ENCODE measurements at places on chromosomes 2 and 18.
A peak's percentile ranks its signal among the peaks of the same experiment; 100 is the strongest.

GRCh38 chr18:36064027-36064808, 3.1 kb downstream of the RPRD1A start:
- DNase-seq: no peak

GRCh38 chr2:75565472-75566462, 5.0 kb upstream of the EVA1A start:
- no peak for DNase-seq

GRCh38 chr2:160977376-160977775, 182.9 kb upstream of the TANK start:
- no peak for DNase-seq

- peak; percentile 74 for DNase-seq
Measured at GRCh38 chr2:102187496-102188150, 800 bp downstream of the IL1RL2 start.

GRCh38 chr2:99971326-99971900, 171.0 kb downstream of the AFF3 start:
- DNase-seq: peak; percentile 56

DNA sequence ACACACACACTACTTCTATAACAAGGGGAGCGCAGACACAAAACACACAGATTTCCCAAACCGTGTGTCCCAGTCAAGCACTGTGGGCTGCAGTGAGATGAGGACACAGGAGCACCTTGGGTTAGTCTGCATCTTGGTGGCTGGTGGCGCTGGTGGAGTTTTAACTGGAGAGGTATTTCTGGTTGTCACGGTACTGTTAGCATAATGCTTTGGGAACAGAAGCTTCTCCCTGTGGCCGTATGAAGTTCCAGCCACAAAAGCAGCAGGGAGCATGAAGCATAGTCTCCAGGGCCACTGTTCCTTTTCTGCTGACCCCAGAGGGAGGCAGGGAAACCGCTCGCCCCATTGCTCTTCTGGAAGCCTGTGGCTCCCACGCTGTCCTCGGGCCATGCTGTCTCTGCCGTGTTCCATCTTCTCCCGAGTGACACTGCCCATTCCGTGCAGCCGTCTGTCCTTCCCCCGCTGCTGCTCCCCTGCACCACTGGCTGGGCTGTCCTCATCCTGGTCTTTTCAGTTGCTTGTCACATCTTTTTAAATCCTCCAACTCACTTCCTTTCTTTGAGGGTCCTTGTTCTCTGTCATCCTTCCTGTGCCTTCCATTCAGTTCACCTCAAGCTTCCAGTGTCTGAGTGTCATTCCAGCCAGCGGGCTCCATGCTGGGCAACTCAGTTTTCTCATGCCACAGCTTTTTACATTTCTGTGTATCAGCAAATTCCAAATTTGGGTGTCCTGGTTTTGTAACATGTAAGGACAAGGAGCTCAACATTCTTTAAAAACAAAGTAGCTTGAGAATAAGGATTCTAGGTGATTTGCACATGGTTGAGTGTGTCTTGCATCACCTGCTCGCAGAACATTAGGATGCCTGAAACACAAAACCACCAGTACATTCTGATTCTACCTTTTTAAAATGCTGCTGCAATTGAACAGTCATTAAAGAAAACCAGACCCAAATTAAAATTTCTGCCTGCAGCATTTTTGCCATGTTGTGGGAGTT, 125.0 kb downstream of the MTCL1 start:
- DNase-seq: no peak

DNA sequence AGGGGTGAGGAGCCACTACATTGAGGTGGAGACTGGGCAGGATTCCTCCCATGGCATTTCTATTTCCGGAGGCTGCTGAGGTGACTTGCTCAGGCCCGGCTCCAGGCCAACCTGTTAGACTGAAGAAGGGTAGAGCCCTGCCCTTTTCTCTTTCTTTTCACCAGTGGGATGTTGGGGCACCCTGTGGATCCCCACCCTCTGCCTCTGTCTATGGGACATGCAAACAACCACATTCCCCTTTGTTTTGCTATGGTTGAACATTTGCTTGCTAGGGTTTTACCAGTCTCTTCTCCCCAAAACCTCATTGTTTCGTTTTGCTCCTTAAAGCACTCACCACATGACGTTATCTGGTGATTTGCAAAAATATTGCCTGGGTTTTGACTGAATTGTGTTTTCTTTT, 183.3 kb downstream of the ARL4C start:
- no peak for DNase-seq

DNA sequence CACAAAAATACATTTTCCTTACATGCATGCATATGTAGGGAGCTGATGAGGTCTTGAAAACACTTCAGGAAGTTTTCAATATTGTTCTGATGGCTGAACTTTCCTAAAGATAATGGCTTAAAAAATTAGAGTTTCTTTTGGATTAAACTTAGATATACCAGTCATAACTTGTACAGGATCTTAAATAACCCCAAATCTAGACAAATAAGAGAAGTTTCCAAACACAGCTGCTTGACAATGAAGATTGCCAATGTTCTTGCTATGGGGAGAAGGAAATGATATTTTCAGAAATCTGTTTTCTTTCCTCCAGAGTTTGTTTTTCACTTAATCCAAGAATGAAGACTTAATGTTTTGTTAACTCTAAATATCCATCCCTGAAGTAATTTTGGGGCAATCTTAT, 54.6 kb upstream of the SPTBN1 start:
- DNase-seq: no peak

GRCh38 chr18:31105733-31106132, 3.5 kb upstream of the DSC2 start:
- no peak for DNase-seq

DNA sequence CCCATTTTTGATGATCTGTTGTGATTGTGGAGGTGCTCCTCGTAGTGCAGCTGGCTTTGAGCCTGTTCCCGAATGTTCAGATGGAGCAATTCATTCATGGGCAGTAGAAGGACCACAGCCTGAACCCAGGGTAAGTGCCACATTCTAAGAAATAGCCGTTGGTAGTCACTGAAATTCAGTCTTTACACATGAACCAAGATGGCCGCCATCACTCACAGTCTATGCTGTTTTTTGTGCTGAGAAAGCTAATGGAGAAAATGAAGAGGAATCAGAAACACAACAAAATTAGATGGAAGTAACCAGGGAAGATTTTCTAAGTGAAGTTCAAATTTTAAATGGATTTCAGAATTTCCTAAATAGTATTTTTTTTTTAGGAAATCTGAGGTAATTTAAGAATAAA, 25.5 kb downstream of the DSG1 start:
- no peak for DNase-seq

GRCh38 chr18:62937065-62937464, 221.7 kb downstream of the PHLPP1 start:
- DNase-seq: no peak

GRCh38 chr2:212977152-212977551, 174.3 kb downstream of the IKZF2 start:
- DNase-seq: no peak

DNA sequence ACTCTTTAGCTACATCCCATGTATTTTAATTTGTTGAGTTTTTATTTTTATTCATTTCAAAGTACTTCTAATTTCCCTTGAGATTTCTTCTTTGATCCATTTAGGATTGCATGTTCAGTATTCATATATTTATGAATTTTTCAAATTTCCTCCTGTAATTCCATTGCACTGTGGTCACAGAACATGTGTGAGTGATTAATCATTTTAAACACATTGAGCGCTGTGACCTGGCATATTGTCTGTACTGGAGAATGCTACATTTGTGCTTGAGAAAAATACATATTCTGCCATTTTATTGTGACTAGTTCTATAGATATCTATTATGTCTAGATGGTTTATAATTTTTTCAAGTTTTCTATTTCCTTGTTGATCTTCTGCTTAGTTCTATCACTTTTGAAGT, 353.7 kb downstream of the RAD51AP2 start:
- no peak for DNase-seq

GRCh38 chr18:50745945-50746344, 73.9 kb downstream of the MRO start:
- no peak for DNase-seq

GRCh38 chr2:46557788-46558187, 78.4 kb downstream of the TMEM247 start:
- no peak for DNase-seq

DNA sequence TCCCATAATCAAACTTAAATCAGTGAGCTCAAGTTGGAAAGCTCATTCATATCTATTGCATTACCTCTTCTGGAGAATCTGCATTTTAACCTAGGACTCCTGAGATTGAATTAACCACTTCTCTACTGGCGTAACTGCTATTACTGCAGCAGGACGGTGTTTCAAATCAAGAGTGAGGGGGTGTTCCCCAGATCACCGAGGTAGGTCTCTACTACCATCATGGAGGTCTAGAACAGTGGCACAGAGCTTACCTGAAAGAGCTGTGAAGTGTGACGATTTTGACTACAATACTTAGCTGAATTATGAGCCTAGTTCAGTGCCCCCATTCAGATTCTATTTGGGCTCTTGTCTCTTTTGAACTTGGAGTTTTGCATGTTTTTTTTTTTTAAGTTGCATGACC, 119.5 kb downstream of the POLE4 start:
- no peak for DNase-seq

DNA sequence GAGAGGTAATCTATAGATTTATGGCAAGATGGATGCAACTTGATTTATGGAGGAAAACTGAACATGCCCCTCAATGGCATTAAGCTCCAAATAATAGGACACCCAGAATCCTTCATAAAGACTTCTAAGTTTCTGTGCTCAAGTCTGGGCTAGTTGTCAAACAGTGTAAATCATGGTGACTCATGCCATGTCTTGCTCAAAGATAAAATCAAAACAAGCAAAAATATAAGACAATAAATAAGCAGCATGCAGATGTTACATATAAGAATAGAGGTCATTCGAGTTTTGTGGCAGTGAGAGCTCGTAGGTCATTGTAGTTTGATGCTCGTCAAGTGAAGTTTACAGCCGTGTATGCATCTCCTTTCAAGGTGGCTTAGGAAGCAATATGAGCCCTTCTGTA, 403.2 kb downstream of the THSD7B start:
- peak; percentile 25 for DNase-seq

GRCh38 chr2:232444409-232445148, 11.4 kb upstream of the ALPI start:
- DNase-seq: peak; percentile 76

- DNase-seq: no peak
Measured at GRCh38 chr2:62524293-62524941, 18.4 kb upstream of the TMEM17 start.

DNA sequence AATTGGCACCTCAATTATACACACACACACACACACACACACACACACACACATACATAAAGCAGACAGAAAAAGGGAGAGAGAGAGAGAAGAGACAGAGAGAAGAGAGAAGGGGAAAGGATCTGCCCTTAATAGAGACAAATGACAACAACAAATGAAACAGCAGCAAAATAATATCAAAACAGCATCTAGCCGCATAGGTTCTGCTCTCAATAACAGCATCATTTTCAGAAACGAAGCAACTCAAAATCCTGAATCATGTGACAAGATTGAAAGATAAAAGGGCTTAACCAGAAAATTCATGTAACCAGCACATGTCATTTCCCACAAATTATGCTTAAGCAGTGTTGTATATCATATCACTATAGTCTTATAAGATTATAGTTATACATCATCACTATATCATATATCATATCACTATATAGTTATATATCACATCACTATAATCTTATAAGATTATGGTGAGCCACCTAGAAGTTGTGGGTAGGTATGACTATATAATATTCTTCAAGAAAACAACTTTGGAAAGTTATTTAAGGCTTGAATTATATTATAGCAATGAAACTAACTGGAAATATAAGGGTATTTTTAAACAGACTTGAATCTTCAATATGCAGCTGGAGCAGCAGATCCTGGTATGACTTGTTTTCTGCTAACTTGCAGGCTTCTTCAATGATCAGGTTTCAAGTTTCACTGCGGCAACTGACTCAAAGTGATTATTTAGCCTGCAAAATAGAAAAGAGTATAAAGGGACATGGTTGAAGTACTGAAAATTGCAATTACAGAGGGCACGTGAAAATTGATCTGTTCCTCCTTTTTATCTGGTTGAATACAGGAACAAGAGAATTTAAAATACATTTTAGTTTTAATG, 16.1 kb upstream of the VPS54 start:
- peak; percentile 18 for DNase-seq

GRCh38 chr18:32360682-32361345, 109.9 kb downstream of the GAREM1 start:
- no peak for DNase-seq

GRCh38 chr18:62281684-62282083, 43.4 kb upstream of the TNFRSF11A start:
- peak; percentile 69 for DNase-seq

DNA sequence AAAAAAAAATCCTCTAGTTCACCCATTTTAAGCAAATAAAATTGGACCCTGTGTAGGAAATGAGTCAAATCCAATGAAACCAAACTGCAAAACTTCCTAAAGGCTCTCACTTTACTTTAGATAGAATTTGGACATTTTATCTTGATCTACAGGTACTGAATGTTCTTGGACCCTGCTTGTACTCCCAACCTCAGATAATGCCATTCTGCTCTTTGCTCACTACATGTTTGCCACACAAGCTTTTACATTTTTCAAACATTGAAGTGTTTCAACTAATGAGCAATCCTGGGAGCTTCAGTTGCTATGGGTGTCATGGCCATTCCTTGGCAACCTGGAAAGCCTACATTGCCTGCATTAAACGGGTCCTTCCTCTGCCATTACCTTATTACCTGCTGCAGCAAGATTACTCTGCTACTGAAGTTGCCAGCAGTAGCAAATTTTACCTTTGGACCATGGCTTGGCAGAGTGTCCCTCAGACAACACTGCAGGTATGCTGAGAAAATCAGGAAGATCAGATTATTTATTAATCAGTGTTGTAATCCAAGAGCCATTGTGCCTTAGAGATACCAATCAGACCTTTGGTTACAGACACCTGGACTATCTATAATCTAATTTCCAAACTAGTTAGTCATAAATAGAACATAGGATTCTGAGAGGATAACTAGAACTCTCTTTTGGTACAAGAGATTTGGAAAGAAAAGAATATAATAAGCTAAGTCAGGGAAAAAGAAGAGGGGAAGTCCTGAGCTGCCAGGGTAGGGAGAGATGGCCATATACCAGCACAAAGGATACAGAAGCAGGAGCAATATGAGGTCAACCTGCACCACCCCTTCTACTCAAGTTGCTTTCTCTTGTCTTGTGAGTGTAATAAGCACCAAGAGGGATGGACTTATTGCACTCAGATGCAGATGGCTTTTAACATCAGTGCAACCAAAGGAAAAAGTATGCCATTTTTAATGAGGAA, 293.3 kb upstream of the TFPI start:
- DNase-seq: no peak

DNA sequence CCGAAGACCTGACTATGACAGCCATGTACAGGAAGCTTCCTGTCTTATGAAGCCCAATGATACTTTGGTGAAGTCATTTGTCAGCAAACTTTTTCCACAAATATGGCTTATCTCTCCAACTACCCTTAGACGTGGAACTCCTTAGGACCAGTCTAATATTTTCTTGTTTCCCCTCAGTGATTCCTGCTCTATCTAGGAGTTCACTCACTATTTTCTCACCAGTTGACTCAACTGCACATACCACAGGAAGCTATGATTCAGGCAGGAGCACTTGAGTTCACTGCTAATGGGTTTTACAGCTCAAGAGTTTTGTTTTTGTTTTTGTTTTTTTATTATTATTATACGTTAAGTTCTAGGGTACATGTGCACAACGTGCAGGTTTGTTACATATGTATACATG, 109.3 kb downstream of the ANTXR1 start:
- DNase-seq: peak; percentile 61

- no peak for DNase-seq
Measured at GRCh38 chr18:79614211-79614955, 65.2 kb upstream of the CTDP1 start.

Data from astrocyte of the hippocampus (primary cell).